ENCODE measurements at places on chromosomes 2 and 18. TPM values are rescaled to one million over a fixed set of nuclear protein-coding genes. Genes with fewer than 3 reads are reported as not detected.

XRCC5 gene
- total RNA-seq, result 205 TPM

TTLL4 gene
- total RNA-seq, result 6.3 TPM

GALNT13 gene
- 0.17 TPM for total RNA-seq

NEU4 gene
- not detected for total RNA-seq

AOX1 gene
- total RNA-seq, result 38.1 TPM
